ENCODE measurements at places on chromosomes 16 and 17.
A peak's percentile ranks its signal among the peaks of the same experiment; 100 is the strongest.

GRCh38 chr16:78098087-78098486 is 1.4 kb upstream of the WWOX start:
- no peak for DNase-seq

DNA sequence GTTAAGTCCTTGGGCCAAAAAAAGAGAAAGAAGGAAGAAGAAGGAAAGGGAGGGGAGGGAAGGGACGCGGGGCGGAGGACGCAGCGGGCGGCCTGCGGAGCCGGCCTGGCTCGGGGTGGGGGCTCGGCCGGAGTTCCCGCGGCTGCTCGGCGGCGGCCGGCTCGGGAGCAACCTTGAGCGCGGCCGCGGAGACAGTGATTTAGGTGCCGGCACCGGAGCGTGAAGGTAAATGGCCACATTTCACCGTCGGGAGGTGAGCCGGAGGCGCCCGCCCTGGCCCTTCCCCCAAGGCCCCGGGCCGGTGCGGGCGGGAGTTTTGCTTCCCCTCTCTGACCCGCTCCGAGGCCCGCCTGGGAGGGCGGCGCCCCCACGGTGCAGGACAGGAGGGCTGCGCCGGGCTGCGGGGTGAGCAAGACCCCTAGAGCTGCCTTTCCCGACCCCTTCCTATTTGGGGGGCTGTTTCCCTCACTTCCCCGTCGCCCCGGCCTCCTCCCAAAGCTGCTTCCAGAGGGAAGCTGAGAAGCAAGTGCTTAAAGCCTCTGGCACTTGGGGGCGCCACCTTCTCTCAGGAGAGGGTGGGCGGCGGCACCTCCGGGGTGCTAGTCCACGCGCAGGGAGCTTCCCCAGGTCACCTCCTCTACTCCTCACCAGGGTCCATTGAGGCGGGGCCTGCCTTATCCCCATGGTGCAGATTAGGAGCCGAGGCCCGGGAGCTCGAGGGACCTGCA is 56.5 kb downstream of the MRM1 start:
- DNase-seq, result no peak

DNA sequence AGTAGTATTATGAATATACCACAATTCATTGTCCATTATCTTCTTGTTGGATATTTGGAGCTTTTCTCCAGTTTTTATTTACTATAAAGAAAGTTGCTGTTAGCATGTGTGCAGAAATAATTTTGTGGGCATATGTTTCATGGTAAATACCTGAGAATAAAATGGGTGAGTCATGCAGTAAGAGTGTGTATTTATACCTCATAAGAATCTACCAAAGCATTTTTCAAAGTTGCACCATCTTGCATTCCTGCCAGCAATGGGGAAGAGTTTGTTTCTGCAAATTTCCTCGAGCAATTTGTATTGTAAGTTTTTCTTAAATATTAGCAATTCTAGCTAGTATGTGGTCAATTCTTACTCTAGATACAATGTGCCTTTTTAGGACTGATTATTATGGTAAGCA is 7.9 kb upstream of the MON1B start:
- DNase-seq, result no peak

DNA sequence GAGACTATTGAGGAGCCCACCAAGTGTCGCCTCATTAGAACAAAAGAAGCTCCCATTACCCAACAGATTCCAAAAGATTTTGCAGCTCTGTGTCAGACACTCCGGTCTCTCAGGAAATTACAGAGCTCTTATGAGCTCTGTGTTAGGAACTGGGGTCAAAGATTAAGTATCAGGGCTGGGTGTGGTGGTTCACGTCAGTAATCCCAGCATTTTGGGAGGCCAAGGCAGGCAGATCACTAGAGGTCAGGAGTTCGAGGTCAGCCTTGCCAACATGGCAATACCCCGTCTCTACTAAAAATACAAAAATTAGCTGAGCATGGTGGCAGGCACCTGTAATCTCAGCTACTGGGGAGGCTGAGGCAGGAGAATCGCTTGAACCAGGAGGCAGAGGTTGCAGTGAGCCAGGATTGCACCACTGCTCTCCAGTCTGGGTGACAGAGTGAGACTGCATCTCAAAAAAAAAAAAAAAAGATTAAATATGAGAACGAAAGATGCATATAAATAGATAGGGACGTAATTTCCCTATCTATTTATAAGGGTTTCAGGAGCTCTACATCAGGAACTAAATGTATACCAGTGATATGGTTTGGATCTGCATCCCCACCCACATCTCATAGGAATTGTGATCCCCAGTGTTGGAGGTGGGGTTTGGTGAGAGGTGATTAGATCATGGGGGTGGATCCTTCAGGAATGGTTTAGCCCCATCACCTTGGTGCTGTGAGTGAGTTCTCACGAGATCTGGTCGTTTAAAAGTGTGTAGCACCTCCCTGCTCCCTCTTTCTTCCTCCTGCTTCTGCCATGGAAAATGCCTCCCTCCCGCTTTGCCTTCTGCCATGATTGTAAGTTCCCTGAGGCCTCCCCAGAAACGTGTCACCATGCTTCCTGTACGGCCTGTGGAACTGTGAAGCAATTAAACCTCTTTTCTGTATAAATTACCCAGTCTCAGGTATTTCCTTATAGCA is 111.4 kb downstream of the PRKCA start:
- DNase-seq, result no peak

GRCh38 chr16:87392821-87393679 is 914 bp downstream of the MAP1LC3B start:
- DNase-seq, result no peak

GRCh38 chr17:77054936-77055335 is 85.8 kb upstream of the SEC14L1 start:
- DNase-seq, result no peak

DNA sequence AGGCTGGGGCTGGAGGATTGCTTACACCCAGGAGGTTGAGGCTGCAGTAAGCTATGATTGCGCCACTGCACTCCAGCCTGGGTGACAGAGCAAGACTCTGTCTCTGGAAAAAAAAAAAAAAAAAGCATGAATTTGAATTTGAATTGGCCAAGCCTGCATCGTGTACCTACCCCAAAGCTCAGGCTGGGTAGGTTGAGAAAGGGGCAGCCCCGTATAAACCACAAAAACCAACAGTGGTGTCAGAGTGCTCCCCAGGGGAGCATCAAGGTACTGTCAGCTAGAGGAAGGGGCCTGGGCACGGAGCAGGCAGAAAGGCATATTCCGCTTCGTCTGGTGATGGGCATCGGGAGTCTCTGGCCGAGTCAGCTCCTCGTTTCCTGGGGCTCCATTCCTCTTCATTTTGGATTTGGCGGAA is 40.9 kb downstream of the RAP1GAP2 start:
- no peak for DNase-seq

DNA sequence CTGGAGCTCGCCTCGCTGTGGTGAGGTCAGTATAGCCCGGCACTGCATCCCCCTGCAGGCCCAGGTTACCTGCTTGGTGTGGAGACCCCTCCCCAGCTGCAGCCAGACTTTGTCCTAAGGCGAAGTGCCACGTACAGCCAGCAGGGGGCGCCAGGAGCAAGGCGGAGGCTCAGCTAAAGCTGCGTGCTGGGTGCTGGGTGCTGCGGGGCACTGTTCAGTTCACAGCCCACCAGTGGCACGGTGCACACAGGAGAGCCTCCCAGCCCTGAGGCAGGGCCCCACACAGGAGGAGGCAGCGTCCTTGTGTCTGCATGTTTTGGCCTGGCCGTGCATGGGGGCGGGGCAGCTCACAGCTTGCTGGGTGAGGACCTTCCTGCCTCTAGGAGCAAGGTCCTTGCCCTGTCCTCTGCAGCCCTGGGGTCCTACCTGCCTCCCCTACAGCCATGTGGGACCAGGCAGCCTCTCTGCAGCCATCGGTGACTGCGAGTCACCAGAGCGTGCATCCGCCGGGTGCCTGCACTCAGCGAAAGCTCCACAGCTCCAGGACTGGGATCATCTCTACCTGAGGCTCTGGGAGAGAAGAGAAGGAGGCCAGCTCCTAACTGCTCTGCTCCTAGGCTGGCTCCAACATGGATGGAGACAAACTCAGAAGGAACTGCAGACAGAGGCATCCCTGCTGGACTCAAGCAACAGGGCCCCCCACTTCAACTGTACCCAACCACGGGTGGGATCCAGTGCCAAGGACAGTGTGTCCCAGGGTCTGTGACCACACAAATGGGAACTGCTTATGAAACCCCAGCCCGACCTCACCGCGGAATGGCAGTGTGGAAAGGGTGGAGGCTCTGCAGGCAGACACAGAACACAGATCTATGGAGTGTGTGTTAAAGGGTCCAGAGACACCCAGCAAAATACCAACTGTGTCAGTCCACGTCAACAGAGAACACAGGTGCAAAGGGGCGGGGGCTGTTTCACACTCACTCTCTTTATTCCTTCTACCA is 19.0 kb downstream of the SLC7A5 start:
- DNase-seq, result no peak

DNA sequence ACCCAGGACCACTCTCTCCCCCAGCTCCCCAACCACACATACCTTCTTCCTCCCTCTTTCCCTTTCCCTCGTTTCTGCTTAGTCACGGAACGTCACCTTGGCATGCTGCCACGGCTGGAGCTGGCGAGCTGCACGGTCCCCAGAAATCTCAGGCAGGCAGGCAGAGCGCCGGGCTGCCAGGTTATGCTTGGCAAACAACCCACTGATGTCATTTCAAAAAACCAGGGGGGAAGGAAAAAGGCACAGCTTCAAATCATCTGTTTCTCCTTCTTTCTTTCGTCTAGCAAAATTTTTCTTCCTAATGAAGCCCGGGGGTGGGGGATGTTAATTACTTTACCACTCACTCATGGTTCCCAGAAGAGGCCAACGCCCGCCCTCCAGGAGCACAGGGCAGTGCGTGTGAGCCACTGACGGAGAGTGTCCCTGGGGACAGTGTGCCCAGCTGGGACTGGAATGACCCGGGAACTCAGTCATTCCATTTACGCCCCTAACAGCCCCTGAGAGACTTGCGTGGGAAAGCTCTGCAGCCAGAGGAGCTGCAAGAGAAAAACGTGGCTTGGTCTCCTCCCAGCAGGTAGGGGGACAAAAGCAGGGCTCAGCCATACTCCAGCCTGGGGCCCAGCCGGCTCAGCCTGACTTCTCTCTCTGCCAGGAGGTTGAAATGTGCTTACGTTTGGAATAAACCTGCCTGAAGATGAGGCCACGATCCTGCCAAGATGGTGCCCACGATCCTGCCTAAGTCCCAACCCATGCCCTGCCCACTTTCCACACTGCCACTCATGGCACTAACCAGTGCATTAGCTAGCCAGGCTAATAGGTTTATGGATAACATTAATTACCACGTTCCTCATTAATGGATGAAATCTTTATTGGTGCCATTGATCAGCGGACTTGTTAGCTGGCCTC is 198.9 kb downstream of the ZFHX3 start:
- peak; percentile 72 for DNase-seq

DNA sequence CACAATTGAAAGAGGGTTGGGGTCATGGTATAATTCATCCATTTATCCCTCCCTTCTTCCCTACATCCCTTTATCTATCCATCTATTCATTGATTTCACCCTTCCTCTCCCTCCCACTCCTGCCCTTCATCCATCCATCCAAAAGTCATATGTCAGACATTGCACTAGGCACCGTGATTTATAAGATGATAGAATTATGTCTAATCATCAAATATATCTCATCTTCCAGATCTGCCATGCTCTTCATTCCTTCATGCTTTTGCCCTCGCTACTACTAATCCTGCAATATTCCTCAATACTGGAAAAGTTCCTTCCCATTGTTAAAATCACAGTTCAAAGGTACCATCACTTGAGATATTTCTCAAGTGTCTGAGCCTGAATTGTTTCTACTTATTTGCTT is 335.2 kb upstream of the CDH11 start:
- DNase-seq, result no peak

DNA sequence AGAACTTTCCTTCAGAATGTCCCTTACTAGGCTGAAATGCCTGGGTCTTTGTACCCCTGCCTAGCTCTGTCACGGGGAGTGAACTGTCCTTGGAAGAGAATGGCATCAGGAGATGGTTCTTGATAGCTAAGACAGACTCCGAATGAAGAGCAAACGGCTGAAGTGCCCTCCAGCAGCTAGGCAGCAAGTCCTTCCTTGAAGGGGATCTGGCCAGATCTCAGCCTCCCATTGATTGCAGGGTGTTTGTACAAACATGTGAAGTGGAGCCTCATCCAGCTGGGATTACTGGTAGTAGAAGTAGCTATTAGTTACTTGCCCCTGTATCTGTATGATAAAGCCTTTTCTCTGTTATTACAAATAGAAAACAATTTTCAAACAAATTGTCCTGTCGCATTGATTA is 30.9 kb downstream of the LRRC36 start:
- DNase-seq, result no peak

Data from astrocyte of the cerebellum (primary cell).